ENCODE measurements at places on chromosomes 5 and 9.

GRCh38 chr5:67989456-67989855 is 226.1 kb upstream of the PIK3R1 start:
- DNase-seq = no peak

GRCh38 chr9:88258024-88258423 is 119.7 kb upstream of the SPATA31C2 start:
- no peak for DNase-seq

- DNase-seq = no peak
Observed at GRCh38 chr9:85960688-85961093, 19.7 kb downstream of the NAA35 start.

DNA sequence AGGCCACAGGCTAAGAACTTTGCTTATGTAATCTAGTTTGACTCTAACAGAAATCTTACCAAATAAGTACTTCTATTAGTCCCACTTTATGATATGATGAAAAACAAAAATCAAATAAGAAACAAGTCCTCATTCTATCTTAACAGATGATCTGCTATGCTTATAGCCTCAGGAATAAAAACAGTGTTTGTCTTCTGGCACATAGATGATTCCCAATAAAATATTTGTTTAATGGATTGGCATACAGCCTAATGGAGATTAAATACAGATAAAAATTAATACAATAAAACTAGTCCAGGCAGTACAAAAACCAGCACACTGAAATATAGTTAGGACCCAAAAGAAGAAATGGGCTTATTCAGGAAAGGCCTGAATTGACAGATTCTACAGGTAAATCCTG is 971.4 kb upstream of the WWC1 start:
- DNase-seq = no peak

GRCh38 chr5:149172261-149172660 is 31.0 kb downstream of the ABLIM3 start:
- DNase-seq = no peak

GRCh38 chr9:121556580-121556979 is 56.9 kb upstream of the GGTA1 start:
- no peak for DNase-seq

- DNase-seq = no peak
Observed at GRCh38 chr5:53987101-53987500, 323.3 kb downstream of the ARL15 start.
